Right ventricle myocardium superior (tissue), 1 donor: ENCODE measurements at places on chromosomes 12 and 14.

GRCh38 chr14:95184413-95184790 is 27.1 kb upstream of the DICER1 start:
- peak; percentile 63 for DNase-seq

- DNase-seq = peak; percentile 61
These were observed 82.6 kb upstream of the PTPRB start for GRCh38 chr12:70719672-70720420.

- DNase-seq = no peak
These were observed 23.7 kb upstream of the MAPKAPK5 start for GRCh38 chr12:111818340-111818739.

- no peak for DNase-seq
These were observed 15.2 kb downstream of the OR6S1 start for GRCh38 chr14:20626274-20626673.

DNA sequence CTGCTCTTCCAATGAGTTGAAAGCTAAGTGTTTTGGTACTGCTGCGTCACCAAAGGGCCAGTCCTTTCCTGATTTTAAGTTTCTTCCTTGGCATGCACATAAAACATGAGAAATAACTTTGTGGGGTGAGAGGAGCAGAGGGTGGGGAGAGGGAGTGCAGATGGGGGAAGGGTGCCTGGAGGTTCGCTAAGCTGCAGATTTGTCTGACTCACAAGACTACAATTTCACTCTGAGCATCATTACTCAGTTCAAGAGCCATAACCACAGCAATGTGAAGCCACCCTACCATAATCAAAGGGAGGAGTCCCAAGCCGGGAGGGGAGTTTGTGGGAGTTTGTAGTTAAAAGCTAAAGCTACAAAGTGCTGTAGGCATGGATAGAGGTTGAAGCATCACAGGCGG is 136.1 kb downstream of the ANO2 start:
- no peak for DNase-seq

GRCh38 chr14:64778104-64778754 is 74.0 kb downstream of the PLEKHG3 start:
- DNase-seq = peak; percentile 64

DNA sequence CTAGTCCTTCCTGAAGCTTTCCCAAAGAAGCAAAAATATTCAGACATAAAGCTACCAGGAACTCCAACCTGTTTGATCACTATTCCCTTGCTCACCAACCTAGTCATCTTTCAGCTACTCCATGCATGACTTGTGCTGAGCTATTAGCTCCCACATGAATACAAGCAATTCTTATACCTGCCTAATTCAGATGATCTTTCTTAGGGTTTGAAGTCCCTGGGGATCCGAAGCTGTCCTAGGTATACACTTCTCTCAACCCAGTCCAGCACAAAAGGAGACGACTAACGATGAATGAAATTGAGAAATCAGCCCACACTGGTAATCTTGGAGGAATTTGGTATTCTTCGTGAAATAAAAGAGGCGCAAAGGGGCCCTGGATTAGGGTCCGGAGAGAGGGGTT is 631 bp upstream of the PTGR2 start:
- no peak for DNase-seq

DNA sequence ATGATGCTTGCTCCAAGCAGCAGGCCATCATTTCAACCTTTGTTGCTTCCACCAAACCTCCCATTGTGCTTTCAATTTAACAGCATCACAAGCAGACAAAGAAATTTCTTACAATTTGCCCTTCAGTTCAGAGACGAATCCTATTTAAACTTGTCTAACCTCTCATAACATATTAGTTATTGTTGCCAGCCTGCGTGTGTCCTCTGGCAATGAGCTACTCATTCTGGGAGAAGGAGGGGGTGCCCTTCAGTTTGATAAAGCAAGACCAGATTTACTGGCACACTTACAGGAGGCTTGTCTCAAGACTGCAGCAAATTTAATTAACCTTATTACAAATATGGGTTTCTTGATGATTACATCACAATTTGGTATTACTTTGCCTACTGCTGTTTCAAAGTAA is 203.6 kb upstream of the SOX5 start:
- no peak for DNase-seq

- no peak for DNase-seq
These were observed 46.2 kb upstream of the DIP2B start for GRCh38 chr12:50458606-50459005.

- DNase-seq = no peak
These were observed 20.9 kb upstream of the TMED10 start for GRCh38 chr14:75197338-75197737.

DNA sequence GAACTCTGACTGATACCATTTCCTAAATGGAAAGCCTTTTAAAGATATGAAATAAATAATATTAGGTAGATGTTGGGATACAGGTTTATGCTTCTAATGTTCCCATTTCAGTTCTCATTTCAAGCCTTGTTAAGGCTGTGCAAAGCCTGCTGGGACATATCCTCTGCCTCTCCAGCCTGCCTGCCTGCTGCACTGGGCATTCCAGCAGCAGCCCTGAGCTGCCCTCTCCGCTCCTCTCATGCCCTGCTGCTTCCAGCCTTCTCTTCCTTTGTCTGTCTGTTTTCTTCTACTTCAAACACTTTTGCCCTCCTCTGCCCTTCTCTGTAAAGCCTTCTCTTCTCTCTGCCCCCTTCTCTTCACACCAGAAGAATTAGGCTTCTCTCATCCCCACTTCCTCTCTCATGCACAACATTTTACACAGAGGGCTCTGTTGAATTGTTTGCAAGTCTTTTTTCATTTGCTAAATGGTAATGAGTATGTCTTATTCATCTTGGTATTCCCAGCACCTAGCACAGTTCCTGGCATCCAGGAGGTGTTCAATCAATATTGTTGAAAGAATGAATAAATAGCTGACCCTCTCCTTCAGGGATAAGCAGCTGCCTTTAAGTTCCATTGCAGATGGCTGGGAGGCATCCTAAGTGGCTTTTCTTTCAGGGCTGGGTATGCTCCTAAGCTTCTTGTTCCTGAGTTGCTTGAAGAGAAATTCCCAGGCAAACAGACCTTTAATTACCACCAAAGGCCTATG is 292.3 kb downstream of the TMEM117 start:
- peak; percentile 33 for DNase-seq

DNA sequence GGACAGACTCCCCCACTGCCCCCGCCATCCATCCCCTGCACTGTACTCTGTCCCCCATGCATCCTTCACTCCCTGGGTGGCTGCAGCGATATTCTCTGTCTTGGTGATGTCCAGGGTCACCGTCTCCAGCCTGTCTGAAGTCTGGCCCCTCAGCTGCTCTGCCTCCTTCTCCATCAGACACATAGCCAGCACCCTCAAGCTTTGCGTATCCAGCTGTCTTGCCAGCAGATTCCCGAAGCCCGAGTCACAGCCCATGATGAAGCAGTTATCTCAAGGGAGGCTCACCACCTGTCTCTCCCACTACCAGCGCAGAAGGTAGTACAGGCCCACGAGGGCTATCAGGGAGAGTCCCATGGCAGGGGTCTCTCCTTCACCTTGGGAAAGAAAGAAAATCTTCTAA is 77.8 kb downstream of the HSD17B6 start:
- no peak for DNase-seq

DNA sequence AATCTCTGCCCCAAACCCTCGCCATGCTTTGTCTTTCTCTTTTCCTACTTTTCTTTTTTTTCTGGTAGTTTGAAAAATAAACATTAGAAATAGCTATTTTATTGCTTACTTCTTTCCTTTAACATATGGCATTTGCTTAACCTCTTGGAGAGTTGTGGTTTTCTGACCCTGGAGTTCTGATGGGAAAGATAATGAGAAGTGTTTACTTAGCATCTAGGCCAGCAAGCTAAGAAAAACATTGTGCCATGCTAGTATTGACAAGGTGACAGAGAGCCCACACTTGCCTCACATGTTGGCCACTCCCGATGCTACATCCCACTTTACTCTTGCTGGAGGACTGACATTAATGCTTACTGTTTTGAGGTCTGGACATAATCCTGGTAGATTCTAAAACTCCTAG is 886.2 kb downstream of the DIO2 start:
- DNase-seq = no peak

DNA sequence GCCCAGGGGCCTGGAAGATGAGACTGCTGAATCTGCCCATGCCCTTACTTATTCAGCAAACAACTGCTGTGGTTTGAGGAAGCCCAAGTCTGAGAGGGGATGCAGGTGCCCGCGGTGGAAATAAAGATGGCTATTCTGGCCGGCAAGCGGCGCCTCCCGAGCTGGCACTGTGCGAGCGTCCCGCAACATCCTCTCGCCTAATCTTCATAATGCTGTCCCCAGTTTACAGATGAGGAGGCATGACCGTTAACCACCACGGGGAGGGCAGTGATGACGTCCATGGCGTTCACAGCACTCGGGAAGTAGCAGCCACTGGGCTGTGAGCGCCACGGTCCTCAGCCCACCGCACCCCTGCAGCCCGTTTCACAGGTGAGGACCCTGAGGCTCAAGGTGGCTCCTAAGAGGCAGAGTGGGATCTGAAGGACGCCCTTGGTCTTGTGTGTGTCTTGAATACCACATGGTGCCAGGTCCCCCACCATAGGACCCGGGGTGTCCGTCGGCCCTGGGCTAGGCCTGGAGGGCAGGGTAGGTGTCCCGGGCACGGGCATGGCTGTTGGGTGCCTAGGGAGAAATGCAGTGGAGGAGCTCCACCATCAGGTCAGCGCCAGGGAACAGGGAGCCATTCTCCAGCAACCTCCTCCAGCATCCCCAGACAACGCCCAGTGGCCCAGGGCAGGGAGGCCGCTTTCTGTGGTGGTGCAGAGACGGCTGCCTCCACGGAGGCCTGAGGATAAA is 20.2 kb downstream of the CHGA start:
- no peak for DNase-seq

GRCh38 chr12:124484526-124484953 is 82.9 kb downstream of the NCOR2 start:
- DNase-seq = peak; percentile 46

DNA sequence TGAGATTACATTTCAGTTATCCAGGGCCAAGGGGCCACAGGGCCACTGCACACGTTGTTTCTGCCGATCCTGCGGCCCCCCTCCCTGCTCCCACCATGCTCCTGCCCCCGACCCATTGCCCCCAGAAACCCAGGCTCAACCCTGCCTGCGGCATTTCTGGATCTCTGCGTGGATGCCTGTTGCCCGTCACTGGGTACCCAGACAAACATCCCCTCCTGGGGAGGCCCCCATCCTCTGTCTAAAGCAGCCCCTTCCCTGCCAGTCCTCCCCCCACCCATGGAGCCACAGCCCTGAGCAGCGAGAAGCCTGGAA is 326.4 kb upstream of the SFSWAP start:
- DNase-seq = no peak

GRCh38 chr12:127911291-127911690 is 355.7 kb upstream of the TMEM132C start:
- DNase-seq = no peak

GRCh38 chr12:109770104-109770860 is 56.7 kb downstream of the FAM222A start:
- DNase-seq = no peak

DNA sequence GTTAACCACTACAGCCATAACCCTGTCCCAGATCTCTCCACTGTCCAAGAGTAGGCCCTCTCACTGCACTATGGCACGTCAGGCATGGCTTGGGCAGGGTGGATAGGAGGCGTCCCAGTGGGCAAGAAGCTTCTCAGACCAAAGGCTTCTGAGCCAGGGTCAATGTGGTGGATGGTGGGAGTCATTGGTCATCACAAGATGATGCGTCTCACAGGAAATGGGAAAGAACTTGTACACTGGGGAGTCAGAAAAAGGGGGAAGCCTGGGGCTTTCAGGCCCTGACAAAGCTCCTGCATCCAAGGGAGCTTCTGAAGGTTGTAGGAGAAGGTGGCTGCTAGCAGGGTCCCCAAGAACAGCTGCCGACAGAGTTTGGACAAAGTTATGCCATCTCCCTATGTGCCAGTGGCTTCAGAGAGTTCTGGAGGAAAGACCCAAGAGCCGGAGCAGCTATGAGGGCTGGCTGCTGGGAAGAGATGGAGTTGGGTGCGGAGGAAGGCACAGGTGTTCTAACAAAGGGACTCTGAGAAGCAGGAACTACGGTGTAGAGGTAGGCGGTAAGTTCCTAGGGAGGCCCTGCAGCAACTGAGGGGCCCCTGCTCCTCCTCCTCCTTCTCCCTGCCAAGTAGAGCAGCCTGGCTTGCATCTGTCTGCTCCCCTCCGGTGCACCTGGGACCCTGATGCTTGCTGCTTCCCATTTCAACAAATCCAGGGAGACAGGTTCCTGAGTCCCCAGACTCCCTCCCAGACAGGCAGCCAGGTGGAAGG is 81.1 kb downstream of the ARL6IP4 start:
- DNase-seq = no peak

- no peak for DNase-seq
These were observed 21.1 kb downstream of the ZFHX2 start for GRCh38 chr14:23530375-23531055.

GRCh38 chr12:40752011-40752410 is 59.8 kb downstream of the CNTN1 start:
- no peak for DNase-seq

GRCh38 chr14:86022031-86022629 is 492.2 kb downstream of the FLRT2 start:
- no peak for DNase-seq

GRCh38 chr12:125208942-125209341 is 143.7 kb downstream of the AACS start:
- no peak for DNase-seq

- DNase-seq = peak; percentile 38
These were observed 9.8 kb downstream of the BEGAIN start for GRCh38 chr14:100577321-100577985.

DNA sequence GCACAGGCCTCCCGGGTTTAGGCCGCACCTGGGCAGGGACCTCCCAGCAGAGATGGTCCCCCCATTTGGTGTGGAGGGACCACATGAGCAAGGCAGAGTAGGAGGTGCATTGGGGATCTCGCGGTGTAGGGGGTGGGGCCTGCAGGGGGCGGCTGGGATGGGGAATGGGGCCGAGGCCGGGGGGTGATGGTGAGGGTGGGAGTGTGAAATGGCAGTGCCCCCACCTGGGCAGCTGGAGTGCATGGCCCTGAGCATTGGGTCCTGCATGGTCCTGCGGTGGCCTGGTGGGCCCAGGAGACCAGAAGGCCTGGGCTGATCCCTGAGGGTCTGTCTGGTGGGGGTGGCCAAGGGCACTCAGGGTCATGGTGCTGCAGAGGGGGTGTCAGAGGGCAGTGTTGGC is 111.8 kb downstream of the KIF26A start:
- no peak for DNase-seq

DNA sequence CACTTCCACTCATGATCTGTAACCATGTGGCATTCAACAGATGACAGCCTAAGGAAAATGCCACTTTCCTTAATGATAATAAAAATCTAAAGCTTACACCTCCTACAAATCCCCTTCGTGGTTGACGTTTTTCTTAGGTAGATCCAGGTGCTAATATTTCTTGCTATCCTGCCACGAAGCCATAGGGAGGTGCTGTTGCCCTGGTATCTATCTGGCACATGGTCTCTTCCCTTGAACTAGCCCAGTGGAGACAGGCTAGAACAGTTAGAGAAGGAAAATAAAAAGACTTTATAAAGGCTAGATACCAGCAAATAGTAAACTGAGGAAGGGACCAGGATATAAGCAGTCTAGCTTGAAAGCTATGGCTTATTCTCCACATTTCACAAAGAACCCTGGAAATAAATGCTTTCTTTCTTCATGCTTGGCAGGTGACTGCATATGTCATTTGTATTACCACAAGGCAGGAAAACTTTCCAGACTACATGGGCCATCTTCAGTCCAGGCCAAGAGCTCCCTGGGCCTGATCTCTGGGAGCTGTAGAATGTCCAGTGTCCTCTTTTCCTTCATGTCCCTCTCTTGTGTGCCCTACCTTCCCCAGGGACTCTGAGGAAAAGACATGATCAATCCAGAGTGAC is 15.3 kb downstream of the SPIC start:
- no peak for DNase-seq
